ENCODE measurements at places on chromosomes 11 and 22.
A peak's percentile ranks its signal among the peaks of the same experiment; 100 is the strongest.

GRCh38 chr11:83979593-83979992, 693.4 kb upstream of the CCDC90B start:
- no peak for DNase-seq

- DNase-seq = no peak
These were observed 51.8 kb upstream of the SLC22A12 start for GRCh38 chr11:64539239-64539638.

- no peak for DNase-seq
These were observed 194.6 kb downstream of the INSC start for GRCh38 chr11:15309296-15309695.

GRCh38 chr11:117143390-117143789, 697 bp upstream of the PAFAH1B2 start:
- DNase-seq = peak; percentile 67

GRCh38 chr22:33271390-33272161, 213.4 kb upstream of the SYN3 start:
- no peak for DNase-seq

- no peak for DNase-seq
These were observed 7.0 kb downstream of the PRDX5 start for GRCh38 chr11:64324692-64325469.

DNA sequence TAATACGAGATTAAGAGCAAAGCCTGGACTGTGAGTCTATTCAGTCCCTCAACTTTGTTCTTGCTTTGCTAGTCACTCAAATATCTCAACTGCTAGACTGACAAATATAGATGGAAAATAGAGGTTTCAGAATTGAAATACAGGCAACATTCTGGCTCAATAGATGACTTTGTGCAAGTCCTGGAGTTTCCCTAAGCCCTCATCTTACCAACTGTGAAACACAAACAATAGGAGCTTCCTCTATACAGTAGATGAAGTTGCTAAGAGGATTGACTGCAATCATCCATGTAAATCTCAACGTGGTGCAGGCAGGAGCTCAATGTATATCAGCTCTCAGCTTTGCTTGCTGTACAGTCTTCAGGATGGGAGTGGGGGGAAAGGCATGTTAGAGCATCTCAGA, 6.2 kb upstream of the MPEG1 start:
- no peak for DNase-seq

- DNase-seq = no peak
These were observed 80.9 kb upstream of the CSNK2A3 start for GRCh38 chr11:11433960-11434359.

DNA sequence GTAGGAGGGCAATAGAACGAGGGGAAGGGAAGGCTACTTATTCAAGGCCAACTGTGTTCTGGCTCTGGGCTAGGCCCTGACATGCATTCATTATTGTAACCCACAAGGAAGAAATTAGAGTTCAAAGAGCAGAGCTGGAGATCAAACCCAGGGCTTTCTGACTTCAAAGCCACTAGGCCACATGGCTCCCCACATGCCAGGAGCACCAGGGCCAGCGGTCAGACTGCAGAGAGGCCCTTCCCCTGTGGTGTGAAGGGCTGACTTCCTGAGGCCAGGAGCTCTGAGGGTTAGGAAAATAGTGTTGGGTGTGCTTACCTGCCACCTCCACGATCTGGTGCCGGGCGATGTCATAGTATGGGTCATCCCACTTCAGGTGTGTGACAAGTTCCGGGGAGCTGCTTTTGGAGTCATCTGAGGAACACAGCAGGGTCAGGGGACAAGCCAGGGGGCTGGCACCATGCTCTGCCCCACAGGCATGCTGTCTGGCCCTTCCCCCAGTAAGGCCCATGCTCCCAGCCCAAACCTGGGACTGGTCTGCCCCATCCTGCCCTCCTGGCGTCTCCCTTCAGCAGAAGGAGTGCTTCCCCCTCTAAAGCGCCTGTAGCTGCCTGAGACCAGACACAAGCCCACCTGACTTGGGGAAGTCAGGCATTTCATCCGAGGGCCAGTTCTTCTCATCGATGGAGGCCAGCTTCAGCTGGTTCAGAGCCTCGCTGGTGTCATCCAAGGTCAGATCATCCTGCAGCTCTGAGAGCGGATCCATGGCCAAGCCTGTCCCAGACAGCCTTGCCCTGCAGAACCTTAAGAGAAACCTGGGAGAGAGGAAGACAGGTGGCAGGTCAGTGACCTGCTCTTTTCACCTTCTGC, 4.8 kb downstream of the ARHGAP1 start:
- no peak for DNase-seq

DNA sequence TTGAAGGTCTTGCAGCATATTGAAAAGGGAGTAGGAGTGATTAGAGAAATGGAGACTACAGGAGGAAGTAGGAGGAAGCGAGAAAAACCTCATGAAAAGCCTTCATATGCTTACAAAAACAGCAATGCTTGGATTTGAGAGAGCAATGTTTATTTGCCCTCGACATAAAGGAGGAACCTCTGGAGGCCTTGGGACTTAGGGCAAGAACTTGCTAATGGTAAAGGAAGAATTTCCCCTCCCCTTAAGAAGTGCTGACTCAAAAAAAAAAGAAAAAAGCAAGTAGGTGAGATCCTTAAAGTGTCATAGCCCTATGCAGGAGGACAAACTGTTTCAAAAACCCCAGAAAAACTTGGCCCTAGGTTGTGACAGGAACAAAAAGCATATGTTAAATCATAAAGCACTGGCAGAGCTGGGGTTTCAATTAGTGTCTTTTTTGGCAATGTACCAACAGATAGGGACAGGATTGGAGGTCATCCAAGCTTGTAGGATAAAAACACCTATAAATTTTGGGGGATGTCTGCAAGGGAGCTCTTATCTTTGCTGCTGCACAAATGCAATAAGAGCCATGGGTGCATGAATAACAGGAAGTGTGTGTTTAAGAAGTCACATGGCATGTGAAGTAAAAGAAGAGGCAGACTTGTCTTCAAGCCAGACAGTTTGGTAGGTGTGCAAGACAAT, 4.9 kb downstream of the GLYAT start:
- no peak for DNase-seq

DNA sequence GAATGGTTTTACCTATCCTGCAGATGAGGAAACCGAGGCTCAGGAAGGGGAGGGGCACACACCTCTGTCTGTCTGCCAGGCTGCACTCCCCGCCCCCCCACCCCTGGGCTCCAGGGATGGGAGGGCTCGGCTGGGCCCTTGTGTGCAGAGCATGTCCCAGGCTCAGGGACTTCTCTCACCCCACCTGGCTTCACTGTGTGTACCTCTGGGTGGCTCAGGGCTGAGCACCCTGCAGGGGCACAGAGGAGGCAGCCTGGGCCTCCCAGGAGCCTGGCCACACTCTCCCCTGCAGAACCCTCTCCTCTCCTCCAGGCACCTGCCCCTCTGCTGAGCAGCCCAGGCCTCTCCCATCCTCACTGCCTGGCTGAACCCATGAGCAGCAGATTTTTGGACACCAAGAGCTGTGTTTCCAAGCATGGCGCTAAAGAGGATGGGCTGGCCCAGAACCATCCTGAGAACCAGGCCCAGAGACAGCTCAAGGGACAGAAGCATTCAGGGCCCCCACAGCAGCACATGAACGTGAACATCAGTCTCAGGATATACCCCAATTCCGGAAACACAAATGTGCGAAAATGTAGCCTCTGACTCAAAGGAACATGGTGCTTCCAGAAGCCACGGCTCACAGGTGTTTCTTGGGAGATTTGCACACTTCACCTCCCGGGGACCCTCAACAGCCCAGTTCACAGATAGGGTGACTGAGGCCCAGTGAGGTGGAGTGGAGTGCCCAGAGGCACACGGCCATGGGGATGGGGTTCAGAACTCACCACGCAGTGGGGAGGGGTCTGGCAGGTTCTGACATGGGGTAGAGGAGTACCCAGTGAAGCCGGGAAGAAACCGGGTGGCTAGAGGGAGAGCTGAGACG, 10.5 kb downstream of the EMID1 start:
- DNase-seq = no peak

DNA sequence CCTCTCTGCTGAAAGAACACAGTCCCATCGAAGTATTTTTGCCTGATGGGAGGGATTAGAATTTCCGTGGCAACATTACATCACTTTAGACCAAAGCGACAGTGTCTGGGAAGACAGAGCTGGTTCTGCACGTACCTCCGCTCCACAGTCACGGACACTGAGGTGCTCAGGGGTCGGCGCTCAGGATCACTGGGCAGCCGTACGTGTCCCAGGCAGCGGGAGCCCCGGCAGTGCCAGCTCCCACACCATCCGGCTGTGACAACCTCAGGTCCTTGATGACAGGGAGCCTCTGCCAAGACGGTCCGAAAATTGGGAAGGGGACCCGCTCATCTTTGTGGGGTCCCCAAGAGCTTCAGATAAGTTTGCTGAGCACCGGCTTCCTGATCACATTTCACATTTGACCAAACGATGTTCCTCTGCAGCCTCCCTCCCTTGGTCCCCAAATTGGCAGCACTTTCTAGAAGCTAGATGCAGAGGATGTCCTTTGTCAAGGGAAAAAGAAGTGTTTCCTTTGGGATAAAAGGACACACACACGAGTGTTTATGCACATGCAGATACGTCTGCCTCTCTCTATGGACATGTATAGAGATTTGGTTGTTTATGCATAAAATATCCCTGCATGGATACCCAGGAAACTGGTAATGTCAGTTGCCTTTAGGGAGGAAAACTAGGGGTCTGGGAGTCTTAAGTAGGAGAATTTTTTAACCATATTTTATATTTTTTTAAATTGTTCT, 61.6 kb upstream of the LINC01488 start:
- DNase-seq = no peak

- DNase-seq = no peak
These were observed 109.9 kb downstream of the ARHGAP8 start for GRCh38 chr22:44862281-44862680.

GRCh38 chr11:111512296-111513239, at the start of gene BTG4:
TSS of gene BTG4 (minus strand) at chr11:111512386. CDS start at chr11:111498776, 13,610 bp downstream.
- peak; percentile 77 for DNase-seq

DNA sequence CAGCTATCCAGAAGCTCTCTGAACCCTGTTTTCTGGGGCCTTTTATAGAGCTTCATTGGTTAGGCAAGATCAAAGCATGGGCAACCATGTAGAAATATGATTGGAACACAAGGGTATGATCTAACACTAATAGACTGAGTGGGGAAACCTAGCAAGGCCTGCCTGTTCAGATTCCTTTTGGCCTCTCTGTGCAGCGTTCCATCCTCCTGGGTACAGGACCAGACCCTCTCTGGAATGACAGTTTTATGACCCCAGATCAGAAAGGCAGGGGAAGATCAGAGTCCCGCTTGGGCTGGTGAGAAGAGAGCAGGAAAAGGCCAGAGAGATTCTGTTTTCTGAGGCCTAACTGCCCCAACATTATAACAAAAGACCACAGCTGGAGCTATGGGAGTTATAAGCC, 36.7 kb upstream of the VWA5A start:
- no peak for DNase-seq

DNA sequence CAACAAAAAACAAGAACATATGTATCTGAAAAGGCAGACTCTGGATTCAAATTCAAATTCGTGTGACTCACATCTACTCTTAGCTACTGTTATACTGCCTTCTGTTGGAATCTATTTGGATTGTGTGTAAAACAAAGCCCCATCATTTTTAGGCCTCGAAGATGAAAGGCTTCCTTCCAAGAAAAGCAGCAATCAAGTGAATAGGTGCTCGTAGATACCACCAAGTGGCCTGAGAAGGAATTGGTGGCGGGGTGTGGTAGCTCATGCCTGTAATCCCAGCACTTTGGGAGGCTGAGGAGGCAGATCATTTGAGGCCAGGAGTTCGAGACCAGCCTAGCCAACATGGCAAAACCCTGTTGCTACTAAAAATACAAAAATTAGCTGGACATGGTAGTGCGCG, 4.2 kb downstream of the GRAMD1B start:
- peak; percentile 16 for DNase-seq

GRCh38 chr22:42388130-42388797, 43.9 kb downstream of the NFAM1 start:
- DNase-seq = peak; percentile 97

- no peak for DNase-seq
These were observed 20.5 kb downstream of the POLD3 start for GRCh38 chr11:74612877-74613276.

DNA sequence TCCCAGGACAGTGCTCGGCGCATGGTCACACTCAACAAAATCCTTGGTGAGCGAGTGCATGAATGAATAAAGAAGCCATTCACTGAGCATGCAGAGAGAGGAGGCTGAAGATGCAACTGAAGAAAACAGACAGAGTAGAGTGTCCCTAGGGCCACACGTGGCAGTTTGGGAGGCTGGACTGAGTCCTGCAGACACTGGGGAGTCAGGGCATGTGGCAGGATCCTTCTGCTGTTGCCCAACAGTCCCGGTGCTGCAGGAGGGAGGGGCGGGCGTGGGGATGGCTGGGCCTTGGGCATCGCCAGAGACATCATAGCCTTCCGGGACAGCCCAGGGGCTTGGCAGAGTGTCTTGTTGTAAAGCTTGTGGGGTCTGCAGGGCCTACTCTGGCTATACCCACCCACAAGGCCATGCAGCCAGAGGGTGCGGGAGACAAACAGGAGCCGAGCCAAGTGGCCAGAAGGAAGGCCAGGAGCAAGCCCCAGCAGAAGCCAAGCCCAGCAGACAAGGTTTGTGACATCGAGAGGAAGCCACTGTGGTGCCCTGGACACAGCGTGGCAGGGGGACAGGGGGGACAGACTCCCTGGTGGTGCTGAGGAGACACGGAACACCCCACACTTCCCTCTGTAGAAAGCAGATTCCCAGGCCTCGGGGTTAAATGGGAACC, 26.7 kb upstream of the FBLN1 start:
- DNase-seq = no peak

GRCh38 chr11:105929084-105929955, 92.7 kb downstream of the MSANTD4 start:
- DNase-seq = no peak

DNA sequence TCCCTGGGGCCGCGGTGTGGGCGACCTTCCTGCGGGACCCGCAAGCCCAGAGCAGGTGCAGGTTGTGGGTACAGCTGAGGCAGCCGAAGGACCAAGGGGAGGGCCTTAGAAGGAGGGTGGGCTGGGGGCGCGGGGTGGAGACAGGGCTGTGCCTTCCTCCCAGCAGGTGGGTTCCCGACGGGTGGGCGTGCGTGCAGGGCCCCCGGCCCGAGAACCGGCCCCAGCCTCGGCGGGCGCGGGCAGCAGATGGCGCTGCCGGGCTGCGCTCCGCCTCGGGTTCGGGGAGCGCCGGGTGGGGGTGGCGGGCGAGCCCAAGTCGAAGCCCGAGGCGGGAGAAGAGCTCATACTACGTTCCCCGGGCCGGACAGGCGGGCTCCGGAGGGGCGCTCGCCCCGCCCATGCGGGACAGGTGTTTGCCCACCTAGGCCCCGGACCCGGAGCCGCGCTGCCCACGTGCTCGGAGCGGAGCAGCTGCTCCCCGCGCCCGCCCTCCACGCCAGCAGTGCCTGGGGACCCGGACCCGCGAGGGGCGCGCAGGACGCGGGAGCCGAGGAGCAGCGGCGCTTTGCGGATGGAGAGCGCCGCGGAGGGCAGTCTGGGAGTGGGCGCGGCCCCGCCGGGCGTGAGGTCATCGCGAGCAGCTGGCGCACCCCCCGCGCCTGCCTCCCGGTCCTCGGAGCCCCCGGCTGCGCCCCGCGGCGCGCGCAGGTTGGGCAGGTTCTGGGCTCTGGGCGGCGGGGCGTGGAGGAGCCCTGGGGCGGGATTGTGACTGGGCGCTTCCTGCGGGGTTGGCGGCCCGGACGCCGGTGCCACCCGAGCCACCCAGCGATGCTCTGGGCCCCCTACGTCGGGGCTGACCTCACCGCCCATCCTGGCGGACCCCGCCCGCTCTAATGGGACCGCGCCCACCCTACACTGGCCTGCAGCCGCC, 25.3 kb downstream of the DUSP8 start:
- DNase-seq = peak; percentile 95

All from DMS53 (cell line).